Caco-2 (cell line): ENCODE measurements at places on chromosomes 4 and X. TPM values are rescaled to one million over a fixed set of nuclear protein-coding genes. Genes with fewer than 3 reads are reported as not detected.

DNA sequence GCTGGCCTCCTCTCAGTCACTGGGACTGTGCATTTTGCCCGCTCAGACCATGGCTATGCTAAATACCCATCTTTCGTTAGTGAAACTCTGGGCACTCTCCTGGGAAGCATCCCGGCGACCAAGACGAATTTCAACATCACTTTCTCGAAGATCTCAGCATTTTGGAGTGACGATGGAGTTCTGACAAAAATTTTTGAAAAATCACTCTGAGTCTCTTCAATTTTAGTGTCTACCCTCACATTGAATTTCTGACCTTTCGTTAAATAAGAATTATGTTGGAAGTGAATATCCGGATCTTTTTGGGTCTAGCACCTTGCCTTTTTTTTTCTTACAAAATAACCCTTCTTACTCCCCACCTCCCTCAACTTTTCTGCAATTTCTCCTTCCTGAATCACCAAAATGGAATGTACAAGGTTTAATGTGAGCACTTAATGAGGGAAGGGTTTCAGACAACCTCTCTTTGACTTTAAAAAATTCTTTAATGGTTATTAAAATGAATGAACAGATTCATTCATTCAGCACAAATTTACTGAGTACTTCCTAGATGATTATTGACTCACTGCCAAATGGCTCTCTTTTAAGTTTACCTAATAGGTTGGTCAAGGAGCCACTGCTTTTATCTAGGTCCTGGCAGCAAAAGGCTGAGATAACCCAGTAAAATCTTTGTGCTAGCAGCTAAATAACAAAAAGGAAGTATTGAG is 746 bp upstream of the AADAT start:
- peak overlapping the region; percentile 63 for H3K4me3 ChIP-seq
- H3K4me1 ChIP-seq, result no peaks in the 10 kb centered on the region
- peak overlapping the region; percentile 82 for H3K27ac ChIP-seq
- H3K27me3 ChIP-seq, result no peaks in the 10 kb centered on the region
- DNase-seq, result no peak
- H3K36me3 ChIP-seq, result no peaks in the 10 kb centered on the region

- no peaks in the 10 kb centered on the region for H3K36me3 ChIP-seq
- no peaks in the 10 kb centered on the region for H3K27me3 ChIP-seq
- DNase-seq, result no peak
- no peak overlapping the region for H3K4me3 ChIP-seq
- H3K4me1 ChIP-seq, result peaks cover 15% of the 10 kb centered on the region
- no peak overlapping the region for H3K27ac ChIP-seq
Measured at GRCh38 chr4:52952540-52952939, 90.4 kb downstream of the RASL11B start.

Gene RAPGEF2
- total RNA-seq, result 65.6 and 67.6 TPM in 2 replicates

DNA sequence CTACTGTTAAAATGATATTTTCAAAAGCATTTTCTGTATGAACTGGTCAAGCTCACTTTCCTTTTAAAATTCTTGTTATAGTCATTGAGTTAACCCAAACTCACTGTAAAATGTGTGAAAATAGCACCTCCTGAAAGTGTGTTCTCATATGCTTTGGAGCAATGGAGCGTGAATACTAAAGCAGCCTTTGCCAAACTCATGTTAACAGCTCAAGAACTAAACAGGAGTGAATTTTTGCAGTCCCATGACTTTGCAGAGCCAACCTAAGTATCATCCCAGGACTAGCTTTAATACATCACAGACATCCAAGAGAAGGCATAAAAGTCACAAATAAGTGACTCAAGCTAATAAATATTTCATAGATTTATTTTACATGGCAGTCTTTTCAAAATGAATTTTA is 2.3 kb downstream of the AMMECR1 start:
- no peak overlapping the region for H3K4me3 ChIP-seq
- no peak overlapping the region for H3K27ac ChIP-seq
- no peaks in the 10 kb centered on the region for H3K36me3 ChIP-seq
- peaks cover 11% of the 10 kb centered on the region; the same call in 1 of the 2 replicates for H3K4me1 ChIP-seq
- no peak for DNase-seq

Gene TCP11X2
- not detected in 2 replicates for total RNA-seq

Gene GPR82
- total RNA-seq, result not detected in 2 replicates
